Ascending aorta (tissue), 2 donors: ENCODE measurements at places on chromosomes 3 and 15. TPM values are rescaled to one million over a fixed set of nuclear protein-coding genes. Genes with fewer than 3 reads are reported as not detected.
A peak's percentile ranks its signal among the peaks of the same experiment; 100 is the strongest.

GRCh38 chr15:79431636-79432344 is at the start of gene MINAR1:
Gene MINAR1, plus strand, starts transcription at chr15:79432336. Its CDS starts 23,812 bp downstream, at chr15:79456148.
- peak within 1 kb of the TSS; percentile 52 for H3K4me3 ChIP-seq
- no peak for DNase-seq
- no peak within 1 kb of the TSS for H3K27ac ChIP-seq
- H3K36me3 ChIP-seq, result no peaks in the 10 kb centered on the region
- H3K27me3 ChIP-seq, result no peaks in the 10 kb centered on the region
- H3K4me1 ChIP-seq, result peaks cover 4% of the 10 kb centered on the region

DNA sequence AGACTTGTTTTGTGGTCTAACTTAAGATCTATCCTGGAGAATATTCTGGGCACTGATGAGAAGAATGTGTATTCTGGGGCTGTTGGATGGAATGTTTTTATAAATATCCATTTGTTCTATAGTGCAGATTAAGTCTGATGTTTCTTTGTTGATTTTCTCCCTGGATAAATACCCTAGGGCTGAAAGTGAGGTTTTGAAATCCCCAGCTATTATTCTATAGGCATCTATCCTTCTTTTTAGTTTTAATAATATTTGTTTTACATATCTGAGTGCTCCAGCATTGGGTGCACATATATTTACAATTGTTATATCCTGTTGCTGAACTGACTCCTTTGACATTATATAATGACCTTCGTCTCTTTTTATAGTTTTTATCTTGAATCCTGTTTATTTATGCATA is 42.9 kb downstream of the GALK2 start:
- H3K36me3 ChIP-seq, result peaks cover 6% of the 10 kb centered on the region
- no peak for DNase-seq
- no peak overlapping the region for H3K4me3 ChIP-seq
- H3K27me3 ChIP-seq, result no peaks in the 10 kb centered on the region
- no peaks in the 10 kb centered on the region for H3K4me1 ChIP-seq

DNA sequence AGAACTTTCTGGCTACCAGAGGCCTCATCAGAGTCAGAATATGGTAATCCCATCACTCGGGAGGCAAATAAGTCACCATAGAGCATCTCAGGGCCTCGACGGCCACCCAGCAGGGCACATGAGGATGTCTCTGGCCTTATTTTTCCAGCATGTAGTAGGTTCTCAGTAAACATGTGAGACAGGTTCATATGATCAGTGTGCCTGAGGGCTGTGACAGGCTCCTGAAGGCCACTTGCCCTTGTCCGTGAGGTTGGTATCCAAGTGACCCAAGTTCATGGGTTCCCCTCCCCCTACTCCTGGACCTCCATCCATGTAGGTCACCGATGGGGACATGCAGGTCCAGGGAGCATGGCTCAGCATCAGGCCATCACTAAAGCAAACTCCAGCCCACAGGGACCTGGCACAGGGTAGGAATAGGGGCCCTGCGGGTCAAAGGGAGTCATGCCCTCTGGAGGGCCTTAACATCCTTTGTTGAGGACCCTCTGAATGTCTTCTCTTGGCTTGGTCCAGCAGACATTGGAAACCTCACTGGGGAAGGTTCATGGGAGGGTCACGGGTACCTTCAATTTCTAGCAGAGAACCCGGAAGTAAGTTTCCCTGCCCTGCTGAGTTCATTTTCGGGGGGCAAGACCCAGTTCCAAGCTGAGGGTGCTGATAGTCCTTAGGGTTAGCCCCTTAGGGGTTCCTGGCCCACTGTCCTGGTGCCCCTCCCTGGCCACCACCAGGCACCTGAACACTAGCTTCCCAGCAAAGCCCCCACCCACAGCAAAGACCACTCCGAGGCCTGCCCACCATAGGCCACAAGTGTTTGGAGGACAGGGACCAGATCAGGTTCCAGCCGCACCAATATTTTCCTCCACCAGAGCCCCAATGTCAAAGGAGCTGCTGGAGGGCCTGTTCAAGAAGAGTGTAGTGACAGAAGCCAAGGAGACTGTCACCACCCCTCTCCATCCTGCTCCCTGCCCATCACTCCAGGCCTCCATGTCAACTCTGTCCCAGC is 61.1 kb downstream of the ZNF445 start:
- H3K4me3 ChIP-seq, result no peak overlapping the region
- H3K27ac ChIP-seq, result no peak overlapping the region
- no peaks in the 10 kb centered on the region for H3K36me3 ChIP-seq
- H3K4me1 ChIP-seq, result no peaks in the 10 kb centered on the region
- no peak for DNase-seq

- peak; percentile 46 for DNase-seq
- H3K4me3 ChIP-seq, result no peak overlapping the region
- H3K4me1 ChIP-seq, result no peaks in the 10 kb centered on the region
- no peak overlapping the region for H3K27ac ChIP-seq
Observed at GRCh38 chr3:126402666-126403302, 8.1 kb downstream of the CFAP100 start.

TAGLN3 gene
- total RNA-seq, result not detected

CSTA gene
- not detected for total RNA-seq
